Left renal pelvis (tissue), 4 donors: ENCODE measurements at places on chromosomes 11 and 22. TPM values are rescaled to one million over a fixed set of nuclear protein-coding genes. Genes with fewer than 3 reads are reported as not detected.

DNA sequence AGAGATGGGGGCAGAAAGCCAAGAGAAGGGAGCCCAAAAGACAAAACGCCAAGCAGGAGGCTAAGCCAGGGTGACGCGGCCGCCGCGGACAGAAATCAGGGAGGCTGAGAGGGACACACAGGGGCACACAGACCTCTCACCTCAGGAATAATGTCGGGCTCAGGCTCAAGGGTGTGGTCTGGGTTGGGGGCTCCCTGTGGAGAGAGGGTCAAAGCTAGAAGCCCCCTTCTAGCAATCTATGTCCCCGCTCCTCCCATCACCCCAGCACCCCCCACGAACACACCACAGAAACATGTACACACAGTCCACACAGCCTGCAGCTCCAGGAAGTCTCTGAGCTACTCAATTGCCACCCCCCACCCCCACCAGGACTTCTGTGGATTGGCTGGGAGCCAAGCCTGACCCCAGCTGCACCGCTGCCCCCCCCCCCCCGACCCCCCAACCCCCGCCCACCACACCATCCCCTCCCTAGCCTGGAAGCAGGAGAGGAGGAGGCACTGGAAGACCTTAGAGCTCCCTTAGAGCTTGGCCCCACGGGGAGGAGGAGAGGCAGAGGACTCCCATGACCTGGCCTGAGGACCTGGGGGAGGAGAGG lies 6.9 kb downstream of the BCL9L start:
- no peak for DNase-seq

GRCh38 chr11:108997826-108998225 lies 333.0 kb downstream of the DDX10 start:
- no peak for DNase-seq

- DNase-seq, result no peak
These were observed 23.2 kb downstream of the GAL start for GRCh38 chr11:68707527-68707926.

DNA sequence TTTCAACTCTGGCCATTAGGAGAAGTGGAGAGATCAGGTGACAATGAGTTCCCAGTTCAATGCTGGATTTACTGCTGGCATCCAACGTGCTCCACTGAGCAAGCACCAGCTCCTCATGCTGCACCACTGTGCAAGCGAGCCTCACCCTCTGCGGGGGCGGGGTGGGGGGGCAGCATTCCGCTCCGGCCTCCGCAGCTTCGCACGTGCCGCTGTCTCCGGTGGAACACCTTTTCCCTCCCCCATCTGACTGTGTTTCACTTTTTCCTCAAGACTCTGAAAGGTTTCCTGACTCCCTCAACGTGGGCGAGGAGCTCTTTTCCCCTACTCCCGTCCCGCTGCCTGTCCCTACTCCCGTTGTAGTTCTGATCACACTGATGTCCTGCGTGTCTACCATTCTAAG lies 835 bp upstream of the RHOD start:
- no peak for DNase-seq

DNA sequence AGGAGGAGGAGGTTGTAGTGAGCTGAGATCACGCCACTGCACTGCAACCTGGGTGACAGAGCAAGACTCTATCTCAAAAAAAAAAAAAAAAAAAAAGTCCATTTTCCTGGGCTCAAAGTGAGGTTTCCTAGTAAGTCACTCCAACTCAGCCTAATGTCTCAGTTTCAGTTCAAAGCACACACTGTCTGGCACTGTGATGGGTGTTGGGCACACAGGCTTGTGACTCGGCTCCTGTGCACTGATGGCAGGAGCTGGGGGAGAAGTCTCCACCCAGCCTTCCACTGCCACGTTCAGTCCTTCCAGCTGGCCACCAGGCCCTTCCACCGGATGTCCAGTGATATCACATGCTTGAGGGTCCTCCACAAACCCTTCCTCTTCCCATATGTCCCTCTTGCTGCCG lies 186.0 kb downstream of the CEP164 start:
- no peak for DNase-seq

- no peak for DNase-seq
These were observed 36.0 kb upstream of the LDLRAD3 start for GRCh38 chr11:35907648-35908431.

GRCh38 chr22:37186228-37186996 lies 1.6 kb downstream of the C1QTNF6 start:
- DNase-seq, result no peak

GRCh38 chr22:25690798-25691197 lies 51.2 kb upstream of the MYO18B start:
- DNase-seq, result no peak

GRCh38 chr22:26529345-26529744 lies 17.1 kb upstream of the TFIP11 start:
- DNase-seq, result no peak

GRCh38 chr22:36286096-36286957 lies 33.4 kb downstream of the APOL1 start:
- peak; percentile 27 for DNase-seq

DNA sequence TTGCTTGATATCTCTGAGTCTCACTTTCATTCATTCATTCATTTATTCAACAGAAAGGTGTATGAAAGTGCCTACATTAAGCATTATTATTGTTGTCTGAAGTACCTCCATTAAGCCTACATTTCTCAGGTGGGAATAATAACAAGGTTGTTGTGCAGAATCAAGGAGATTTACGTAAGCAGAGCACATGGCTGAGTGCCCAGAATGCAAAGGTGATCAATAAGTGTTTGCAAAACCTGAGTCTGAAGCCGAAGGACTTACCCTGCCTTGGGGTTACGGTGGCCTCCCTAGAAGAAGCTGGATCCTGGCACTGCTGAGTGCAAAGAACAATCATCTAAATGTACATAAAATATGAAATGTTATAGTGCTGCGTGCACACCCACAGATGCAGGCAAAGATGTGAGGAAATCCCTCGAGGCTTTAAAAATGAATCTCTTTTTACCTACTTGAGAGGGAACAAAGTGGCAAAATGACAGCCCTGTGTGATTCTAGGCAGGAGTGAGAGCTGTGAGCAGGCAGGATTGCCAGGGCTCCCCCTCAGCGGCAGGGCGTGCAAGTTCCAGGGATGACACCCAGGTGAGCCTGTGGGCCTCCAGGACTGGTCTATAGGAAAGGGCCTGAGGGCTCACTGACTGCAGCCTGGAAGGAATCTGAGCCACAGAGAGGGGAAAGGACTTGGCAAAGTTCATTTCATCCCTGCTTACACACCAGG lies 133.1 kb upstream of the TBCEL start:
- DNase-seq, result no peak

Gene SAMM50
- 63.3 TPM for polyA plus RNA-seq

Gene KDM4E
- 0.34 TPM for polyA plus RNA-seq

Gene SYCE3
- polyA plus RNA-seq, result not detected
